G401 (cell line): ENCODE measurements at places on chromosomes 1 and 21. TPM values are rescaled to one million over a fixed set of nuclear protein-coding genes. Genes with fewer than 3 reads are reported as not detected.
A peak's percentile ranks its signal among the peaks of the same experiment; 100 is the strongest.

- no peak for DNase-seq
Observed at GRCh38 chr1:212466898-212467650, 34.4 kb downstream of the NENF start.

- no peak for DNase-seq
Observed at GRCh38 chr1:63759778-63760177, 14.0 kb upstream of the ROR1 start.

GRCh38 chr1:58318157-58319005, 228.1 kb downstream of the OMA1 start:
- no peak for DNase-seq

DNA sequence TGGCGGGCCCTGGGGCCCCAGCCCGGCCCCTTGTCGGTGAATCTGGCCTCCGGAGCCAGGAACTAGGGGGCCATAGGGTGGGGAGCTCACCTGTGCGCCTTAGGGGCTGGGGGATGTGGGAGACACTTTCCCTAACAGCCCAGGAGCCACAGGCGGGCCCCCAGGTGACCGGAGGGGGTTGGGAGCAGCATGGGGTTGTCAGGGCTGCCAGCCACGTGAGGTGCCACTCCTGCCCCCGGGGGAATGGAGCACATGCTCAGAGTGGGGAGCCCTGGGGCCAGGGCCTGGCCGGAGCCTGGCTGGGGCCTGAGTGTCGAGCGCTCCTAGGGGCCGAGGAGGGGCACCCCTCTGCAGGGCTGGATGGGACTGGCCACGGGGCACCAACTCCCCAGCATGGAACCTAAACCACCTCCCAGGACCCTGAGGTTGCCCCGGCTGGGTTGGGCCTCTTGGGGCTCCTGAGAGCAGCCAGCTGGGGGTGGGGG, 19.9 kb downstream of the PRXL2B start:
- no peak for DNase-seq

DNA sequence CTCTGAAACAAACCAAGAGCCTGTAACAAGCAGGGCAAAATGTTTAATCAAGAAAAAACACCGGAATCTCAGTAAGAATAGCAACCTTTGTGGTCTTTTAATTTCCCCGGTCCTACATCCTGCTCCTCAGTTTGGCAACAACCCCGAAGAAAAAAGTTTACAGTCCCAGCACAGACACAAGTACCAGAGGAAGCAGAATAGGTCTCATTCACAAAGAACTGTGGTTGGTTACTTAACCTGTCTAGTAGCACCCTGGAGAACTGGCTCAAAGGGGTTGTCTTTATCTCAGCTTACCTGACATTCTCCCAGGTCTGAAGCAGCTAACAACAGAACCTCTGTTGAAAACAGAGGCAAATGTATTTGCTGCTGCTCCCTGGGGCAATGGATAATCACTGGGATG, 399.3 kb downstream of the AJAP1 start:
- no peak for DNase-seq

- no peak for DNase-seq
Observed at GRCh38 chr1:75214017-75214416, 79.8 kb downstream of the LHX8 start.

- DNase-seq: no peak
Observed at GRCh38 chr1:223219846-223220610, 77.0 kb upstream of the TLR5 start.

- DNase-seq: peak; percentile 7
Observed at GRCh38 chr1:234589854-234590620, 19.9 kb downstream of the IRF2BP2 start.

GRCh38 chr1:88825721-88826120, 65.6 kb downstream of the GTF2B start:
- no peak for DNase-seq

DNA sequence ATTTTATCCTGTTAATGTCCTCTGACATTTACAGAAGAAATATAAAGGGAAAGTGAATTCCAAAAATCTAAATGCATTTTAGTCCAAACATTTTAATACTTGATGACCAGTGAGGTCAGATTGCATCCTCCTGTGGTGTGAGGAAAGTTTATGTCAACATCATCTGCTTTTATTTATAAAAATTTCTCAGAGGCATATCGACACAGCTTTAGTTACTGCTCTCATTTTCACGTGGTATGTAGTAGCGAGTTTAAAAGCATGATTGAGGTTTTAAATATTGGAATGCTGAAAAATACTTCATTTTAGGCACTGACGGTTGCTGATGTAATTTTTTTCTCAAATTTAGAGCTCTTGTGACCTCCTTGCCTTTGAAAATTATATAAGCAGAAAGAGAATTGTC, 234.8 kb downstream of the HMCN1 start:
- DNase-seq: no peak

GRCh38 chr1:116166011-116166571, 54.9 kb downstream of the MAB21L3 start:
- DNase-seq: no peak

DNA sequence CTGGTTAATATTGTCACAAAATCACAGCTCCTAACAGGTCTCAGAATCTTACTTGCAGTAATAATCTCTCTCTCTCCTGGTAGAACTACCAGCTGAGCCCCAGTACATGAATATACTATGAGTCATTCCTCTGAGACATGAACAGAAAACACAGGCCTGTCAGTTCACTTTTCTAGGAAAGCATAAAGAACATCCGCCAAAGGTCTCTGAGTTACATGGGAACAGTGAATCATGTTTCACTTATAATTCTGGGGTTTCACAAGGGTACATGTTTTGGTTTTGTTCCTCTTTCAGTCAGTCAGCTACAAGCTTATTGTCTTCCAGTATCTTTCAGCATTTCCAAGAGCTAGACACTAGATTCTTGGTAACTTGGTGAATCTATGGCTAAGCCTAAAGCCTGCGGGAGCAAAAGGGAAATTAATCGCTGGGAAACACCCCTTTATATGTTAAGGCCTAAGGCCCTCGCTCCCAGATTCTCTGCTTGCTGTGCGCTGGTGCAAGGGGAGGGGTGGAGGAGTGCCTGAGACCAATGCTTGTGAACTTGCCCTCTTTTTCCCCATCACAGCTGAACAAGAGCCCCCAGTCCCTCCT, 31.7 kb downstream of the IFNGR2 start:
- DNase-seq: no peak

- DNase-seq: no peak
Observed at GRCh38 chr1:223201967-223202366, 58.9 kb upstream of the TLR5 start.

GRCh38 chr1:869499-870244, 54.1 kb upstream of the SAMD11 start:
- peak; percentile 32 for DNase-seq

GRCh38 chr21:43953021-43953420, 59.1 kb upstream of the TRAPPC10 start:
- DNase-seq: peak; percentile 67

DNA sequence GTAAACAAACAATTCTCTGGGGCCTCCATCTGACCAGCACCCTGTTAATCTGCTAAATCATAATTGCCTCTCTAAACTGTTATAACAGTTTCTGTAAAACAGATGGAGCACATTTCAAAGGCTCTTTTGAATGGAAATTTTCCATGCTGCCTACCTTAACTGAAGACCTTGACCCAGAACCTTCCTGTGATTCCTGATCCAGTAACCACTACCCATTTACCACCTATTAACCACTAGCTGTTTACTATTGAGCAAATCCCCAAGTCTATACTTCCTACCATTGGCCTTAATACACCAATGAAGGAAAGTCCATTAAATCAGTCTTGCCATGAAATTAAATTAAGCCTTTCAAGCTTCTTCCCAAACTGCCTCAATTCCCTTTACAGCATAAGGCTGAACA, 46.3 kb downstream of the RAB3GAP2 start:
- DNase-seq: no peak

- no peak for DNase-seq
Observed at GRCh38 chr1:185864889-185865517, 130.8 kb downstream of the HMCN1 start.

GRCh38 chr21:14099570-14099969, 111.2 kb downstream of the LIPI start:
- DNase-seq: no peak

- no peak for DNase-seq
Observed at GRCh38 chr1:53395671-53396215, 63.5 kb upstream of the DMRTB1 start.

GRCh38 chr1:22691031-22691753, 19.4 kb upstream of the EPHB2 start:
- no peak for DNase-seq

AQP10 gene
- 0.24 TPM in 1 of 2 replicates, not detected in the other for total RNA-seq

CCDC30 gene
- 0.49 and 3.4 TPM in 2 replicates for total RNA-seq

ANGPTL3 gene
- total RNA-seq: not detected in 2 replicates

JAM2 gene
- not detected in 2 replicates for total RNA-seq

S100A10 gene
- total RNA-seq: not detected in 2 replicates

TEKT2 gene
- 0.12 TPM in 1 of 2 replicates, not detected in the other for total RNA-seq

LRRC3 gene
- 0.55 and 2.3 TPM in 2 replicates for total RNA-seq

CHI3L1 gene
- 1.3 TPM in 1 of 2 replicates, not detected in the other for total RNA-seq

NBPF6 gene
- total RNA-seq: not detected in 2 replicates

ETV3L gene
- not detected in 2 replicates for total RNA-seq

ZBTB21 gene
- total RNA-seq: 5.5 and 22.0 TPM in 2 replicates
